ENCODE measurements at places on chromosomes 1 and 21.

- no peak for DNase-seq
Observed at GRCh38 chr1:115365738-115366137, 27.7 kb upstream of the NGF start.

DNA sequence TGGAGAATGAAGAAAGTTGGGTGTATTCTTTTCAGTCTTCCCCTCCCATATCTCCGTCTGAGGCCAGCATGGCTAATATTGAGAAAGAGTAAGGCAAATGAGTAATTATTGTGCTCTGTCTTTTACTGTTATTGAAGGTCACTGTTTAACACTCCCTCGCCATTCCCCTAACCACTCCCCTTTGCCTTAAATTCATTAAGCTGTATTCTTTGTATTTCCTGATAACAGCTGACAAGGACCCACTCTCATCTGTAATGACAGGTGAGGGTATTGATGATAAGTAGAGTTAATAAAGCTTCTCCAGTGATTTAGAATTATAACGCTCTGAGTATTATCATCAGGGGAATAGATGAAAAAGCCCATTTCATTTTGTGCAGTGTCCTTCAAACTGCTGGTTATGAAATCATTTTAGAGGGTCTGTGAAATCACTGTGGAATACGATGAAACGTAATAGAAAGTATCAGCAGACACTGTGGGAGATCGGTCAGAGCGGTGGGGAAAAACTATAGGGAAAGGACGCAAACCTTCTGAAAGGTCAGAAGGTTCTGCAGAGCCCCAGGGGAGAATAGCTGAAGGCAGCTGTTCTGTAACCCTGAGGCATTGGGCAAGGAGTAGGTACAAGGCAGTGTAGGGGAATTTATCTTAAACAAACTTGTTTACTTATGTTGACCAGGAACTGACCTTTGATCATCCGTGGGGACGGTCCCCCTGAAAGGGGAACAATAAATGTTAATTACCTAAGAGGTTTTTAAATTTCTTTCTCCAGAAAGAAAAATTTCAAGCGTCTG lies 46.3 kb upstream of the CACYBP start:
- DNase-seq = no peak

DNA sequence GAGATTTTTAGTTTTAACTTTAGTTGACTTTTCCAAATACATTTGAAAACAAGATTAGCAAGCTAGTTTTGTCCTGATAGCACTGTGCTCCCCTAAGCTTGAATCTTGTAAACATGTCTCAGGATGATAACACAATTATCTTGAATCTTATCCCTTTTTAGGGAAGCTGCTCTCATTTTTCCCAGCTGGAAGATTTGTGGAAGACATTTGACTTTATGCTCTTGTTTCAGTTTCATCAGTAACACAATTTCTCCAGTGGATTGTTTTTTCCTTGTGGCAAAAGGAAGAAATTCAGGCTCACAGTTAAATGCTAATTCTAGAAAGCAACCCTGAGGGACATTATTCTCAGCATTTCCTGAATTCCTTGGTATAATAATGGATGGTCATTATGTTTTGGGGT lies 88.8 kb downstream of the CDC7 start:
- DNase-seq = no peak

- DNase-seq = no peak
Observed at GRCh38 chr1:220013497-220013896, 32.8 kb downstream of the EPRS1 start.

DNA sequence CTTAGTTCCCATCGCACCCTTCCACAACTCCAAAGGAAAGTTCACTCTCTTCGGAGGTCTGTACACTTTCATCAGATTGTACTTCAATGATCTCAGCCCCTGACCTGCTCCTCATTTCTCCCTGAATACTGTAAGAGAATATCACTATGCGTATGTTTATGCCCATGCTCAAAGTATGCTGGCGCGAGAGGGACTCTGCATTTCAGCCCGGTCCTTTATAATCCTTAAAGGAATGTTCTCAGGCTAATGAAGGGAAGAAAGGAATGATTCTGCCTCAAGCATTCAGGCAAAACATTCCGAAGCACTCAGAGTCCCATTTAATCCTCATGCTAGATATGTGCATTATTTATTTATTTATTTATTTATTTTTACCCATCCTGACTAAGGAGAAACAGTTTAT lies 76.8 kb downstream of the PLD5 start:
- no peak for DNase-seq

- no peak for DNase-seq
Observed at GRCh38 chr1:118937413-118938072, 50.6 kb downstream of the TBX15 start.

DNA sequence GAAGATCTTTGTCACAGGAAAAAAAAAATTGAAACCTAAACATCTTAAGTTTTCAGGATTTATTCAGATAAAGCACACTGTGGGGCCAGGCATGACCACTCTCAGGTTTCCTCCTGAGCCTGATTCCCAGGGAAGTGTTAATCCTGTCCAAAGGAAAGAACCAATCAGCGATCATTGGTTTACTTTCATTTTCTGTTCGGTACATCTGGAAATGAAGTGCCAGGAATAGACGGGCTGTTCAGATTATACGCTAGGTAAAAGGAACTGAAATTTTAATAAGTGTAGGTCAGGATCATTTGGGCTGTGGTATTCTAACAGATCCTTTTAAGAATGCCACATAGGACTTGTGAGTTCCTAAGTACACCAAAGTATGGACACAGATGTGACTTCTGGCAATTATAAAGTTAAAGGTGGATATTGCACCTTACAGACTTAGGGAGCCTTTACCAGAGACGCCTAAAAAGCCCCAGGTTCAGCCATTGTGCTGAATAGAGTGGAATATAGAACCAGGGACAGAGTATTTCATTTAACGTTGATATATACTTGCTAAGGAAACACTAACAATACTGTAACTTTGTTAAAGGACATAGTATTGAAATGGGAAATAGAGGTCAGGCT lies 9.3 kb upstream of the CACYBP start:
- no peak for DNase-seq

DNA sequence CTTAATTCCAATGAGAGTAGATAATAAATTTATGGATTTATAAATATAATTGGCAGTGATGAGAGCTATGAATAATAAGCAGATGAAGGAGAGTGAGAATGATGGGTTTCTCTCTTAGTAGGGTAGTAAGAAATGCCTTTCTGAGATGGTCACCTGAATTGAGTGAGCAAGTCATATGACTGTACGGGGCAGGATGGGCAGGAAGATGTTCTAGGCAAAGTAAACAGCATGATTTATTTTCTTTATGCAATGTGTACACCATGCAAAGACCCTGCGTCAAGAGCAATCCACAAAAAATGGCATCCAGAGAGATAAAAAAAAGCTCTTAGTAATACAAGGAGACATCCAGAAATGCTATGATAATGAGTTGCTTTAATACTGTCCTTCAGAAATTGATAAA lies 409.9 kb downstream of the HLX start:
- DNase-seq = no peak

- DNase-seq = no peak
Observed at GRCh38 chr1:64173336-64173940, 30.0 kb upstream of the UBE2U start.
